Muscle of leg (tissue), 16 donors: ENCODE measurements at places on chromosomes 2 and 18. TPM values are rescaled to one million over a fixed set of nuclear protein-coding genes. Genes with fewer than 3 reads are reported as not detected.

- H3K36me3 ChIP-seq: peaks cover 50% of the 10 kb centered on the region
- no peak overlapping the region for H3K27ac ChIP-seq
- no peaks in the 10 kb centered on the region for H3K4me1 ChIP-seq
- no peak overlapping the region for H3K4me3 ChIP-seq
These were observed 20.8 kb downstream of the DGUOK start for GRCh38 chr2:73947412-73948018.

DNA sequence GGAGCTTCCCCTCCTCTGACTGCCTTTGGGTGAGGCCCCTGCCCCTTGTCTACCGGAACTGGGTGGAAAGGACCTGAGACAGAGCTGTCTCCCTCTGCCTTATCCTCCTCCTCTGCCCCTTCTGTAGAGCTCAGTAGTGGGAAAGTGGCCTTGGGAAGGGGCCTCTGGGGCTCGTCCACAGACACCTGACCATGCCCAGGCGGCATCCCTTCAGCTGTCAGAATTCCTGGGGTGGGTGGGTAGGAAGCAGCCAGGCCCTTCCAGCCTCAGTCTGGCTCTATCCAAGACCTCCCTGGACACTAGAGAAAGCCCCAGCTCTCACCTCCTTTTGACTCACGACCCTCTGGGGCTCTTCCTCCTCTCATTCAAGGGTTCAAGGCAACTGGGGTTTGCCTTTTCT, 35.6 kb downstream of the B3GNT2 start:
- no peak overlapping the region for H3K4me3 ChIP-seq
- no peaks in the 10 kb centered on the region for H3K27me3 ChIP-seq
- H3K36me3 ChIP-seq: no peaks in the 10 kb centered on the region
- H3K27ac ChIP-seq: peak overlapping the region; percentile 51

GRCh38 chr2:29115797-29116781, 874 bp downstream of the CLIP4 start:
- H3K27ac ChIP-seq: peak overlapping the region; percentile 37
- DNase-seq: peak; percentile 47
- H3K4me1 ChIP-seq: peaks cover 11% of the 10 kb centered on the region
- H3K36me3 ChIP-seq: no peaks in the 10 kb centered on the region
- peaks cover 12% of the 10 kb centered on the region for H3K27me3 ChIP-seq

GRCh38 chr2:158457826-158458616, 1.3 kb downstream of the PKP4 start:
- peak overlapping the region; percentile 87 for H3K4me3 ChIP-seq
- peaks cover 8% of the 10 kb centered on the region for H3K4me1 ChIP-seq
- H3K27ac ChIP-seq: peak overlapping the region; percentile 92
- peak; percentile 70 for DNase-seq

GRCh38 chr2:236573066-236573929, 3.7 kb downstream of the ACKR3 start:
- peaks cover 4% of the 10 kb centered on the region for H3K27me3 ChIP-seq
- no peak for DNase-seq
- no peak overlapping the region for H3K4me3 ChIP-seq
- H3K27ac ChIP-seq: no peak overlapping the region

GRCh38 chr2:127403460-127403859, 14.8 kb upstream of the PROC start:
- peaks cover 30% of the 10 kb centered on the region for H3K4me1 ChIP-seq
- no peaks in the 10 kb centered on the region for H3K27me3 ChIP-seq
- H3K27ac ChIP-seq: no peak overlapping the region
- no peak for DNase-seq
- H3K4me3 ChIP-seq: no peak overlapping the region
- no peaks in the 10 kb centered on the region for H3K36me3 ChIP-seq

GRCh38 chr2:151979694-151980093, 119.2 kb downstream of the CACNB4 start:
- no peaks in the 10 kb centered on the region for H3K36me3 ChIP-seq
- H3K27me3 ChIP-seq: no peaks in the 10 kb centered on the region
- H3K27ac ChIP-seq: no peak overlapping the region
- no peak overlapping the region for H3K4me3 ChIP-seq
- DNase-seq: no peak
- H3K4me1 ChIP-seq: no peaks in the 10 kb centered on the region

- H3K4me1 ChIP-seq: no peaks in the 10 kb centered on the region
- no peak overlapping the region for H3K27ac ChIP-seq
- peak; percentile 41 for DNase-seq
- H3K27me3 ChIP-seq: no peaks in the 10 kb centered on the region
- no peaks in the 10 kb centered on the region for H3K36me3 ChIP-seq
These were observed 208.4 kb upstream of the COL3A1 start for GRCh38 chr2:188765522-188766470.

GRCh38 chr2:240968731-240969624, 29.4 kb upstream of the SNED1 start:
- no peak overlapping the region for H3K4me3 ChIP-seq
- H3K27me3 ChIP-seq: peaks cover 8% of the 10 kb centered on the region
- H3K36me3 ChIP-seq: no peaks in the 10 kb centered on the region
- no peak for DNase-seq
- H3K27ac ChIP-seq: no peak overlapping the region
- H3K4me1 ChIP-seq: peaks cover 10% of the 10 kb centered on the region

- H3K36me3 ChIP-seq: no peaks in the 10 kb centered on the region
- peak overlapping the region; percentile 47 for H3K4me3 ChIP-seq
- peaks cover 32% of the 10 kb centered on the region for H3K4me1 ChIP-seq
These were observed 879 bp upstream of the EPAS1 start for GRCh38 chr2:46296216-46296839.

DNA sequence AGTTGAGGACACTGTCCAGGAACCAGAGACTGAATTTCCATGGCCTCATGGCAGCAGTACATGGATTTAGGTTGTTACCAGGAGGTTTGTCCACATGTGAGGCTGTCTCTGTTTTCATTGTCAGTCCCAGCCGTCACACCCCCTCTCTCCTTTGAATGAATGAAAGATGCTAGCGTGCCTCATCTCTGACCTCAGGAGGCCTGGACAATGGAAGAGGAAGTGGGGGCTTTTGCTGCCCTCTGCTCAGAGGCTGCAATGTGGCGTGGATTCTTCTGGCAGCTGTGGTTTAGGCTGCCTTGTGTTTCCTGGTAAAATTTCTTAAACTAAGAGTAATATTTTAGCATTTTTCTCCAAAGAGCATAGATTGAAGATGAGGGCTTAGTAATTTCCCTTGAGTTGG, 47.5 kb downstream of the RAB31 start:
- DNase-seq: peak; percentile 33
- no peak overlapping the region for H3K4me3 ChIP-seq
- no peak overlapping the region for H3K27ac ChIP-seq
- H3K4me1 ChIP-seq: peaks cover 8% of the 10 kb centered on the region
- H3K27me3 ChIP-seq: no peaks in the 10 kb centered on the region

GRCh38 chr2:44116319-44116718, 52.4 kb upstream of the PPM1B start:
- no peaks in the 10 kb centered on the region for H3K4me1 ChIP-seq
- no peaks in the 10 kb centered on the region for H3K36me3 ChIP-seq
- no peak overlapping the region for H3K4me3 ChIP-seq
- no peak overlapping the region for H3K27ac ChIP-seq
- no peaks in the 10 kb centered on the region for H3K27me3 ChIP-seq

GRCh38 chr18:54210463-54210862, 14.0 kb downstream of the MBD2 start:
- no peaks in the 10 kb centered on the region for H3K27me3 ChIP-seq
- H3K36me3 ChIP-seq: no peaks in the 10 kb centered on the region
- no peak overlapping the region for H3K27ac ChIP-seq
- no peak overlapping the region for H3K4me3 ChIP-seq

GRCh38 chr2:97715951-97716694, 2.7 kb downstream of the ZAP70 start:
- H3K27me3 ChIP-seq: no peaks in the 10 kb centered on the region
- no peaks in the 10 kb centered on the region for H3K36me3 ChIP-seq
- H3K27ac ChIP-seq: no peak overlapping the region
- H3K4me3 ChIP-seq: no peak overlapping the region

GRCh38 chr2:10864251-10864650, 47.5 kb upstream of the KCNF1 start:
- H3K4me1 ChIP-seq: peaks cover 49% of the 10 kb centered on the region
- no peak for DNase-seq
- no peak overlapping the region for H3K4me3 ChIP-seq
- H3K36me3 ChIP-seq: no peaks in the 10 kb centered on the region
- peaks cover 4% of the 10 kb centered on the region for H3K27me3 ChIP-seq

DNA sequence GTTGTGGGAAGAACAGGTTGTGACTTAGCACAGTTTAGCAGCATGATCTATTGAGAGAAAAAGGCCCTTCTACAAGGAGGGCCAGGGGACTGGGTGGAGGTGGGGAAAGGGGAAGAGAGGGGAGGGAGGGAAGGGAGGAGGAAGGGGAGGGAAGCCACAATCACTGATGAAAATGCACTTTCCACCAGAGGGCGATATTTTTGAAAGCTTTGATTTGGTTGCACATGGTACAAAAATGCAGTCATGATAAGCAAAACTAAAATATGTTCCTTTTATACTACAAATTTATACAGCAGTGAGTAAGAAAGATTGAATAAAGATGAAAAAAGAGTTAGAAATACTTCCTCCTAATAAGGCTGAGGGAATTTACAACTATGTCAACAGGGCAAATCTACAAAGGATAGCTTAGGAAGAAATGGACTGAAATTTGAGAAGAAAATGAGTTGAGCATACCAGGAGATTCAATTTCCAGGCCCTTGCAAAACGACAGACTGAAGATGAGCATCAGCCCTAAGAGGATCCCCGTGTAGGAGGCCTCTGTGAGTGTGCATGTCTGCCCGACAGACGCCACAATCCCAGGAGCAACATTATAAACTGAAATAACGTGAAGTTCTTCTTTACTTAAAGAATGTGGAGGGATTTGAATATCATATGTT, 17.2 kb downstream of the SH3YL1 start:
- DNase-seq: peak; percentile 40
- H3K27me3 ChIP-seq: no peaks in the 10 kb centered on the region
- H3K36me3 ChIP-seq: peaks cover 35% of the 10 kb centered on the region
- no peak overlapping the region for H3K27ac ChIP-seq
- H3K4me3 ChIP-seq: no peak overlapping the region

- no peak for DNase-seq
- no peaks in the 10 kb centered on the region for H3K27me3 ChIP-seq
- H3K36me3 ChIP-seq: no peaks in the 10 kb centered on the region
- H3K4me3 ChIP-seq: no peak overlapping the region
- no peak overlapping the region for H3K27ac ChIP-seq
These were observed 69.2 kb upstream of the SLC9A2 start for GRCh38 chr2:102550151-102550550.

DNA sequence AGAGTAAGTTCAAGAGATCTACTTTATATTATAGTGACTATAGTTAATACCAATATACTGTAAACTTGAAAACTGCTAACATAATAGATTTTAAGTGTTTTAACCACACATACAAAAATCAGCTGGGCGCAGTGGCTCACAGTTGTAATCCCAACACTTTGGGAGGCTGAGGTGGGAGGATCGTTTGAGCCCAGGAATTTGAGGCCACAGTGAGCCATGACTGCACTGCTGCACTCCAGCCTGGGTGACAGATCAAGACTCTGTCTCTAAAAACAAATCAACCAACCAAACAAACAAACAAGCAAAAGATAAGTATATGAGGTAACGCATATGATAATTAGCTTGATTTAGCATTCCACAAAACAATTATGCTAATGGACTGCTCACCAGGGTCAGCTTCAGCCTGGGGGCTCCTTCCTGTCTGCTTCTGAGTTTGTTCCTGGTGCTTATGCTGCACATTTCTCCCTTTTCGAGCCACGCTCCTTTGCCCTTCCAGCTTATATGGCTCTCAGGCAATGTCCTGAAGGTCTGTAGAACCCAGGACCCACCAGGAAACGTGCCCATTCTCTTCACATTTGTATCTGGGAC, 357.6 kb downstream of the EN1 start:
- DNase-seq: no peak
- no peaks in the 10 kb centered on the region for H3K36me3 ChIP-seq
- H3K4me3 ChIP-seq: no peak overlapping the region
- no peaks in the 10 kb centered on the region for H3K4me1 ChIP-seq

GRCh38 chr2:230525682-230526081, 109.7 kb downstream of the SP100 start:
- no peaks in the 10 kb centered on the region for H3K36me3 ChIP-seq
- no peaks in the 10 kb centered on the region for H3K27me3 ChIP-seq
- DNase-seq: no peak
- no peaks in the 10 kb centered on the region for H3K4me1 ChIP-seq
- H3K4me3 ChIP-seq: no peak overlapping the region

DNA sequence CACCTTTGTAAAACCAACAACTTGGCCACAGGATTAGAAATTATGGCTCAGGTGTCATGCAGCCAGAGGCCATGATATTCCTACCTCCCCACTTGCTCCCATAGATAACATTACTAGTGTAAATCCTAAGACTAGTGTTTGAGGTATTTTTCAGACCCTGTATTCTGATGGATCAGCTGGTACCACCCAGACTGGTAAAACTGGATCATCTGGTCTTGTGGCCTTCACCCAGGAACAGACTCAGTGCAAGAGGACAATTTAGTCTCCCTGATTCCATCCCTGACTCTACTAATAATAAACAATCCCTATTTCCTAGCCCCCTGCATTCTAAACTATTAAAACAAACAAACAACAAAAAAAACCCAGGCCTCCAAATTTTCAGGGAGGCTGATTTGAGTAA, 121.0 kb downstream of the ALPK2 start:
- H3K27ac ChIP-seq: no peak overlapping the region
- no peak overlapping the region for H3K4me3 ChIP-seq
- H3K27me3 ChIP-seq: no peaks in the 10 kb centered on the region
- DNase-seq: no peak
- peaks cover 3% of the 10 kb centered on the region for H3K36me3 ChIP-seq

DNA sequence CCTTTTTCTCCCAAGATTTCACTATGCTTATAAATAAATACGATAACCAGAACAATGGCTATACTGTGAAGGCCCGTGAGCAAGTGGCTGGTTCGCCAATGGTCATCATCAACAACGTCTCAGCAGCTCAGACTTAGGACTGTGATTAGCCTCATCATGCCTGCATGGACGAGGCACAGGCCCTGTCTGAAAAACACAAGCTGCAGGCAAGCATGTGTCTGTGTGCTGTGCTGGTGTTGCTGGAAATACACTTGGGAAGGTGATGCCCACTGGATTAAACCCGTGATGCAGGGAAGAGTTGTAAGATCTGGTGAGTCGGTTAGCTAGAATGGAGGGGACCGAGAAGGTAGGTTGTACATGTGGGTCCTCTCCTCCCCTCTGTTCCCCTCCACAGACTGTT, 111.5 kb upstream of the EPC2 start:
- H3K4me3 ChIP-seq: no peak overlapping the region
- no peaks in the 10 kb centered on the region for H3K36me3 ChIP-seq
- DNase-seq: no peak
- no peaks in the 10 kb centered on the region for H3K27me3 ChIP-seq
- H3K4me1 ChIP-seq: no peaks in the 10 kb centered on the region
- H3K27ac ChIP-seq: no peak overlapping the region

Gene KHK
- total RNA-seq: 1.5 TPM

Gene TTR
- 0.27 TPM for total RNA-seq

Gene WBP1
- total RNA-seq: 44.3 TPM

Gene FAP
- total RNA-seq: 89.1 TPM

Gene CABYR
- total RNA-seq: 2.8 TPM

Gene CMPK2
- 3.2 TPM for total RNA-seq

Gene SETBP1
- total RNA-seq: 20.5 TPM

Gene CHST10
- 14.0 TPM for total RNA-seq

Gene BMP10
- total RNA-seq: not detected

Gene DSG1
- total RNA-seq: not detected

Gene RUFY4
- total RNA-seq: 0.27 TPM
